ENCODE measurements at places on chromosomes 13 and 19. TPM values are rescaled to one million over a fixed set of nuclear protein-coding genes. Genes with fewer than 3 reads are reported as not detected.

- DNase-seq = no peak
These were observed 3.0 kb upstream of the COX6B1 start for GRCh38 chr19:35644987-35645679.

- no peak for DNase-seq
These were observed 141.7 kb downstream of the EFNB2 start for GRCh38 chr13:106393776-106394175.

DNA sequence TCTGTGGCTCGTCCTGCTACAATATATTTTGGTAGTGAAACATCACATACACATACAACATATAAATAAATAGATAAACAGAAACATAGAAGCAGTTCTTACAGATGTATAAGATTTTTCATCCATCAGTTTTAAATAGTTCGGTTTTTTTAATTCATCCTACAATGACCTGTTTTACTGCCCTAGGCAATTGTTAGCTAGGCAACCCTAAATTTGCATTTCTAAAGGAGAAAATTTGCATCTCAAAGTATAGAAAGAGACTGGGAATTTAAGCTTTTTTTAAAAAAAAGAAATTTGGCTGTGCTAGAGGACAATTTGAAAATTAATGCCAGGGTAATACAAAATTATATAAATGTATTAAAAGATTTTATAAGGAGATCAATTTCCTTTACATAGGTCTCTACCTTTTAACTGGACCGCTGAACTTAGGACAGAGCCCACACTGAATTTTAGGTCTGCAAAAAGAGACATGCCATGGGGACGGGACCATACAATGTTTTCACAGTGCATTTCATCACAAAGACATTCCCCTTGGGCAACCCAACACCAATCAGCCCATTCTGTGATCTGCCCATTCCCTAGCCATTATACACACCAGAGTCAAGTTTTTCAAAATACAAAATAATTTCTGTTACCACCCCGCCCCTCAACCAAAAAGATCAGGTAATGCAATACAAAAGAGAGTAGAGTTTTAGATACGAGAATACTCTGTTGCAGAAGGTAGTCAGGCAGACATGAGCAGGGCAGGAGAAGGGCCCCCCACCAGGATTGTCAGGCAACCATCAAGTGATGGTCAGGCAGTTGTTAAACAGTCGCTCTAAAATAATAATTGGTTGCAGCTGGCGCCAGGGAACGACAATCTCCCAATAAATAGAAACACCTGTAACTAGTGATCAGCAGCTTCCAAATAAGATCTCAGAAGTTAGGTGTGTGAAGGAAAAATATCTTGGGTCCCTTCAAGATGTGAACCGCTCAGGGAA, 299.7 kb upstream of the SGCG start:
- no peak for DNase-seq

GRCh38 chr13:45496942-45497341, 32.2 kb downstream of the COG3 start:
- DNase-seq = no peak

DNA sequence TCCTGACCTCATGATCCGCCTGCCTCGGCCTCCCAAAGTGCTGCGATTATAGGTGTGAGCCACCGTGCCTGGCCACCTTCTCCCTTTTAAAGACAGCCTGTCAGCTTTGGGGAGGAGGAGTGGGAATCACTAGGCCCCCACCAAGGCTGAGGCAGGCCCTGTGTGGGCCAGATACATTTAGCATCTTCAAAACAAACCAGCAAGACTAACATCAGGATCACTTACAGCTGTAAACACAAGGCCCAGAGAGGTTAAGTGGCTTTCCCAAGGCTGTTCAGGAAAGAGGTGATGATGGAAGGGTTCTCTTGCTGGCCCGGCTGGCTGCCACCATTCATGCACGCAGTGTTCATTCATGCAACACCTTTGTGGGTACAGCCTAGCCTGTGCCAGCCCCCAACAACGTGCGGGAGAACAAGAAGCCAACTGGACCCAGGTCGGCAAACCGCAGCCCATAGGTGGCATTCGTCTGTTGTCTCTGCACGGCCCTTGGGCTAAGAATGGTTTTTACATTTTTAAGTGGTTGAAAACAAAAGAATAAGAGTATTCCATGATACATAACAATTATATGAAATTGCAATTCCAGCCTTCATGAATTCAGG, 23.0 kb downstream of the IER2 start:
- DNase-seq = no peak

DNA sequence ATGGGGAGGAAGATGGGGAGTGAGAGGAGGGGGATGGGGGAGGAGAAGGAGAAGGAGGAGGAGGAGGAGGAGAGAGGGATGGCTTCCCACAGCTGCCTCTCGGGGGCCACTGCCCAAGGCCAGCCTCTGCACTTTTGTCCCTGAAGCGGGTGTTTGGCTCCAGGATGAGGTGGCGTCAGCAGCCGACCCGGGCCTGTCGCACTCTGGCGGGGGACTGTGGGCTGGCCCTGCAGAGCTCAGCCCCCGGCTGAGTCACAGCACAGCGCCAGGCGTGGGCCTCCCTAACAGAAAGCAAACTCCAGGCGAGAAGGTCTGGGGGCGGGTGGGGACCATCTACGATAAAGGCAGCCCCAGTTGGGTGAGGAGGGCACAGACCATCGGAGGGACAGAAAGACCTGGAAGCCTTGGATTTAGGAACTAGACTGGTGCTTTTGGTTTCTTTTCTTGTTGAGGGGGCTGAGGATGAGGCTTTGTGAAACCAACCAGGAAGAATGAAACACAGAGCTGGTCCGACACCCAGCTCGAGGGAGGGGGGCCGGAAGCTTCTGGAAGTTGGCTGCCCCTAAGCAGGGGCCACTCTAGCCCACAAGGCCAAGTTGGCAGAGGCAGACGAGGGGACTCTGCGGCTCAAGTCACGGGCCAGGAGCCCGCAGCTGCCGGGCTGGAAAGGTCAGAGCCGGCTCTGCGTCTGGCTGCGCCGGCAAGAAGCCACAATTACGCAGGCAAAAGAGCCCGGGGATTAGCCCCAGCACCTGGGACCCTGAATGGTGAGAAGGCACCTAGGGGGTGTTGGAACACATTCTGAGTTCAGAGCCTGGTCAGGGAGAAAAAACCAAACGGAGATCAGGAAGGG, 18.2 kb downstream of the LSM4 start:
- peak; percentile 71 for DNase-seq

- DNase-seq = no peak
These were observed at the start of gene ZNF285 for GRCh38 chr19:44401139-44402115. TSS of gene ZNF285 (minus strand) at chr19:44401608. CDS start at chr19:44397213, 4,395 bp downstream.

DNA sequence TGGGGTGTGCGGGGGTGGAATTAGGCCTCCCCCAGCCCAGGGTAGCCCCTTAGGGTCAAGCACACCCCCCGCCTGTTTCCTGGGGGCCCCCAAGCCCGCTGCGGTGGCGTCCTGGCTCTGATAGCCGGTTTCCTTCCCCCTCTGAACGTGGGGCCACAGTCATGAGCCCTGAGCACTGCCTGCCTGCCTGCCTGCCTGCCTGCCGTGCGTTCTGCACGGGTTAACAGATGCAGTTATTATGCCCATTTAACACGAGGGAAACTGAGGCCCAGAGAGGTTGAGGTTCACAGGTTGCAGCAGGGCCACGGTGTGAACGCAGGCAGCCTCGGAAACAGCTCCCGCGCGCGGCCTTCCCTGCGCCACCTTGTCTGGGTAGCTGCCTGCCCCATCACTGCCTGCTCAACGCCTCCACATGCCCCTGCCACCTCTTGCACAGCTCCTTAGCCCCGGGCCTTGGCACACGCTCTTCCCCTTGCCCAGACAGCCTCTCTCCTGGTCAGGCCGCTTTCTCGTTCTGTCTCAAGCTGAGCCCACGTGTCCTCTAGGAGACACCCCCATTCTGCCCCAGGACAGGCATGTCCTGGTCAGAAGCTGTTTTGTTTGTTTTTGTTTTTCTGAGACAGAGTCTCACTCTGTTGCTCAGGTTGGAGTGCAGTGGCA, 1.2 kb upstream of the GAMT start:
- DNase-seq = no peak

GRCh38 chr13:97506511-97506910, 72.5 kb downstream of the RAP2A start:
- DNase-seq = peak; percentile 10

The SPTBN4 gene
- total RNA-seq = 27.5 TPM

The CCDC70 gene
- not detected for total RNA-seq

The UBE2L5 gene
- total RNA-seq = not detected

The SLC7A10 gene
- total RNA-seq = 2.5 TPM

The RPS15 gene
- total RNA-seq = 252 TPM

The YJEFN3 gene
- total RNA-seq = 1.6 TPM

The ZNF101 gene
- total RNA-seq = 12.2 TPM

The PTH2 gene
- total RNA-seq = not detected

Data from occipital lobe (tissue), 3 donors.